NCI-H2029 (cell line): ENCODE measurements at places on chromosomes 7 and 10.

- no peak for DNase-seq
Measured at GRCh38 chr10:45495438-45496152, 121.6 kb downstream of the ALOX5 start.

GRCh38 chr7:157555313-157555712, 218.5 kb downstream of the DNAJB6 start:
- DNase-seq, result no peak

GRCh38 chr7:113774182-113774807, 144.5 kb downstream of the PPP1R3A start:
- DNase-seq, result no peak

DNA sequence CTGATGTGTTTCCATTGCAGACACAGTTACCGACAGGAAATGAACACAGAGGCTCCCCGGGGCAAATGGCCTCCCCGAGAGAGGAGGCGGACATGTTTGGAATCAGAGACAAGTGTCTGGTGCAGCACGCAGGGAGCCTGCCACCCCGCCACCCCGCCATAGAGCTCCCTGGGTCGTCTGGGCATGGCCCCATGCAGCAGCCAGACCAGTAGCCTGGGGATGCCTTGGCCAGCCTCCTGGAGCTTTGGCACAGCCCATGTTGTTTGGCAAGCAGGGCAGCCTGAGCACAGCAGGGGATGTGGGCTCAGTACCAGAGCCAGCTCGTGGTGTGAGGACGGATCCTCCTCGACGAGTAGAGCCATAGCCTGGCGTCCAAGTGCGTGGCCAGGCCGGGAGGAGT, 80.8 kb downstream of the NKX6-2 start:
- DNase-seq, result no peak

- no peak for DNase-seq
Measured at GRCh38 chr10:89343089-89343767, 15.4 kb downstream of the IFIT3 start.

GRCh38 chr7:85103962-85104361, 82.9 kb downstream of the SEMA3D start:
- no peak for DNase-seq

DNA sequence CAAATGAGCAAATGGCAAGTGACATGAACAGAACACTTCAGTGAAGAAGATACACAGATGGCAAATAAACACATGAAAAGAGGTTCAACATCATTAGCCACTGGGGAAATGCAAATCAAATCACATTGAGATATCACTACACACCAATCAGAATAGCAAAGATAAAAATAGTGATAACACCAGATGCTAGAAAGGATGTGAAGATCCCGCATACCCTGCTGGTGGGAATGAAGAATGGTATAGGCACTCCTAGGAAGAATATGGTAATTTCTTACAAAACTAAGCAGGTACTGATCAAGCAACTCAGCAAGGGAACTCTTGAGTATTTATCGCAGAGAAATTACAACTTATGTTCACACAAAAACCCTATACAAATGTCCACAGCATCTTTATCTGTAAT, 11.2 kb downstream of the LAMB4 start:
- DNase-seq, result no peak

DNA sequence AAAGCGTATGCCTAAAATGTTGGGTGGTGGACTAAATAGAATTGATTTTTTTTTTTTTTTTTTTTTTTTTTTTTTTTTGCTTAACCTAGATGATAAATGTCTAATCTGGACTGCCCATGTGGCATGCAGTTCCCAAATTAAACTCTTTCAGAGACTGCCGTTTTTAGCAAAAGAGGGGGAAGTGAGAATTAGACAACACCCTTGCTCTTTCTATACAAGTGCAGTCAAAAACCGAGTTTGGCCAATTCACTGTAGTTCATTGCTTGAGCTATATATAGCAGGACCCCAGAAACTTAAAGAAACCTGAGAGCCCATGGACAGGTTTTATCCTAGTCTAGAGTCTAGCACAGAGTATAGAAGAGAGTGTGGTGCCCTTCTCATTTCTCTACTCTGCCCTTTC, 141.9 kb downstream of the GRM3 start:
- no peak for DNase-seq

DNA sequence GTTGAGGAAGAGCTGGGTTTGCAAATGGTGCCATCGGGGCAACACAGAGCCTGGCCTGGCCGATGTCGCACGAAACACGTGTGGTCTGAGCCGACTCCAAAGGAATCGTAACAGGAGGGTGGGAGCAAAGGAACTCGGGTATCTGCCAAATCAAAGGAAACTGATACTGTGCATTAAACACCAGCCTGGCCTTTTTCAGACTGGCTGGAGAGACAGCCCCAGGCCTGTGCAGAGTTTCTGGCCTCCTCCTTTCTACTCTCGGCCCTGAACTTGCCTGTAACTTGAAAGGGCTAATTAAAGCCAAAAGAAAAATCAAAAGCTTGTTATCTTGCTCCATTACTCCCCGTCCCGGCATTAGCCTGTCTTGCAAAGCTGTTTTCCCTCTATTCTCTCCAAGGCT, 71.4 kb downstream of the PLXNA4 start:
- no peak for DNase-seq

GRCh38 chr7:149489391-149490024, 8.1 kb downstream of the ZNF746 start:
- DNase-seq, result no peak

- no peak for DNase-seq
Measured at GRCh38 chr10:29276251-29276850, 12.5 kb upstream of the LYZL1 start.

DNA sequence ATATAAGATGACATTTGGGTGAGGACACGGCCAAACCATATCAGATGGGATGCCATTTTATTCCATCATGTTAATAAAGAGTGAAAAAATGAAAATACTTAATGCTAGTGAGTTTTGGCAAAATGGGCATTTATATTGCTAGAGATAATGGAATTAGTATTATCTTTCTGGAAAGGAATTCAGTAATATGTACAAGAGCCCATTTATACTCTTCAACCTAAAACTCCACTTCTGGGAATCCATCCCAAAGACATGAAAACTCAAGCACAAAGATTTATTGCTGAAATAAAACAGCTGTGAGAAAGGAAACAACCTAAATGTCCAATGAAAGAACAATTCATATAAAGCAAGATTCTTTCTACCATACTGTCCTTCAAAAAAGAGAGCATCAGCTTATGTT, 96.0 kb upstream of the TMEM168 start:
- DNase-seq, result no peak

GRCh38 chr10:93542358-93542791, 24.1 kb upstream of the FFAR4 start:
- DNase-seq, result peak; percentile 37

DNA sequence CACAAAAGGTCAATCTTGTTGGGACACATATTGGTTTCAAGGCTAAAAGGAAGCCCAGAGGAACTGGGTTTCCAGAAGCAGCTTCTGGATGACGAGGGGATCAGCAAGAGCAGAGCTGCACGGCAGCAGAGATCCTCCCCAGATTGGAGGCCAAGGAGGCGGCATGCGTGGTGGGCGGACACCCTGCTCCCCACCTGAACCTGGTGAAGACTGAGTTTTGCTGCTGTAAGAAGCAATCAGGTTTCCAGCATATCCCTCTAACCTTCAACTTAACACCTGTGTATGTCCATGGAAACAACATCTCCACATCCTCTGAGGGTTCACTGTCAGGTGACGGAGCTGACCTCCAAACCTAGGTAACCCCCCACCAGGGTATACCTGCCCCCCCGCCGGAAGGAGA, 35.1 kb downstream of the SLIT1 start:
- no peak for DNase-seq

DNA sequence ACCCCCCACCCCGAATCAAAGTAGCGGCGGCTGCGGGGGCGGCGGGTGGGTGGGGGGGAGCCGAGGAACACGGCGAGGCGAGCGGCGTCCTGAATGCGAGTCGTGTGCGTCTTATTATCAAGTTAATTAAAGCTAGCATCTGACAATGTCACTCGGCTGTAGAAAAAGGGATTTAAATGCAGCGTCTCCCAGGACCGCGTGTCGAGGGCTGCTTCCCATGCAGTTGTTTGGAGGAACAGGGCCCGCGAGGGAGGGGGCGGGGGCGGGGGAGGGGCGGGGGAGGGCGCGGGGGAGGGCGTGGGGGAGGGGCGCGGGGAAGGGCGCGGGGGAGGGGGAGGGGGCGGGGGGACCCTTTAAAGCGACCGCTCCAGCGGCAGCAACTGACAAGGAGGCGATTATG, 2.7 kb upstream of the UNCX start:
- DNase-seq, result no peak

DNA sequence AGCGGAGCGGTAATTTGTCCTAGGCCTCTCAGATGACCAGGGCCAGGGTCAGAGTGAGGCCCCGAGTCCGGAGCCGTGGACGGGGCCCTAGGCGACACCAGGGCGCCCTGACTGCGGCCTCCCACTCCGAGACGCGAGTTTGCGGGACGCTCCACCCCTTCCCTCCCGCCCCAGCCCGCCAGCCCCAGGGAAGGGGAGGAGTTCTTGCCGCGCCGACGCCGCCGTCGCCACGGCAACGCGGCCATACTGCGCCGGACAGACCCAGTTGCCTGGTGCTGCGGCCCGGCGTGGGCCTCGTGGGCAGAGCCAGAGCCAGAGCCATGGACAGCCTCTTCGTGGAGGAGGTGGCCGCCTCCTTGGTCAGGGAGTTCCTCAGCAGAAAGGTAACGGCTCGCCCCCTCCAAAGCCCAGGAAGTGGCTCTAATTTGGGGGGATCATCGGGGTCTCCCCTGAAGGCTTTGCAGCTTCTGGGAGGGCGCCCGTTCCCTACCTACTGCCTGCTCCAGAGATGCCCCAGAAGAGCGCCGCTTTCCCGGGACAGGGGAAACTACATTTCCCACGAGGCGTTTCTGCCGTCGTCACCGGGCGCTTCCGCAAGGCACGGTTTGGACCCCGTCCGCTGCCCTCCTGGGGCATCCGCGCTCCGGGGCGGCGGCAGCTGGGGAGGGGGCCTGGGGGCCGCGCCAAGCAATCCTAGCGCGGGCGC, at the start of gene MINDY4:
TSS of gene MINDY4 (plus strand) at position 244 of the 706 bp plus-strand sequence. CDS start at position 321, 77 bp downstream.
- peak; percentile 62 for DNase-seq

- DNase-seq, result no peak
Measured at GRCh38 chr7:12809476-12809875, 122.0 kb downstream of the ARL4A start.

DNA sequence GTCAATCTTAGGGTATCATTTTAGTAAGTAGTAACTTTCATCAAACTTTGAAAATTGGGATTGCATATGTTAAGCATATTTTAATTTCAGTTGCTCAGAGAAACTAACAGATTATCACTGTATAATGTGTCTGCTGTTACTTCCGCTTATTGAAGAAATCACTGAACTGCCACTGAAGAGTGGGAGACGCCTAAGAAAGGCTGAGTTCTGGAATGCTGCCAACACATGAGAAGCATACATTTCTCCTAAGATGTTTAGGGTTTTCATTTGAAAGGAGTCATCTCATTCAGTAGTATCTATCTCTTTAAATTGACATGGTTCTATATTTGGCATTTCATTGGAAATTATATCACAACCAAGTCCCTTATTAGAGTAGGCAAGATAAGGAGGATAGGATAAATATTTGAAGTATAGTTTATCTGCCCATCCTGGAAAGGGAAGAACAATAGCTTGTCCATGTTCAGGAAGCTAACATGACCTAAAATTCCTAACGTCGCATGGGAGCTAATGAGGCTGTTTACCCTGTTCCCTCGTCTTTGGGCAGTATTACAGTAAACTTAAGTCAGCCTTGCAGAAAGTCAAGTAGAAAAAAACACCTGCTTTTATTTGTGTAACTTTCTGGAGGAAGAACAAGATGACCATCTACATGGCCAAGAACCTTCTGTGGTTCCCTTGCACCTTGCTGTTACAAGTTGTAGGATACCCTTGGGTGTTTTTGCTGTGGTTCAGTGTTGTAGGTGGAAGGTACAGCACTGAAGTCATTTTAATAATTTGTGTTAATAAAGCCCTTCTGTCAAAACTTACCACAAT, 67.3 kb downstream of the NHLRC2 start:
- DNase-seq, result no peak

DNA sequence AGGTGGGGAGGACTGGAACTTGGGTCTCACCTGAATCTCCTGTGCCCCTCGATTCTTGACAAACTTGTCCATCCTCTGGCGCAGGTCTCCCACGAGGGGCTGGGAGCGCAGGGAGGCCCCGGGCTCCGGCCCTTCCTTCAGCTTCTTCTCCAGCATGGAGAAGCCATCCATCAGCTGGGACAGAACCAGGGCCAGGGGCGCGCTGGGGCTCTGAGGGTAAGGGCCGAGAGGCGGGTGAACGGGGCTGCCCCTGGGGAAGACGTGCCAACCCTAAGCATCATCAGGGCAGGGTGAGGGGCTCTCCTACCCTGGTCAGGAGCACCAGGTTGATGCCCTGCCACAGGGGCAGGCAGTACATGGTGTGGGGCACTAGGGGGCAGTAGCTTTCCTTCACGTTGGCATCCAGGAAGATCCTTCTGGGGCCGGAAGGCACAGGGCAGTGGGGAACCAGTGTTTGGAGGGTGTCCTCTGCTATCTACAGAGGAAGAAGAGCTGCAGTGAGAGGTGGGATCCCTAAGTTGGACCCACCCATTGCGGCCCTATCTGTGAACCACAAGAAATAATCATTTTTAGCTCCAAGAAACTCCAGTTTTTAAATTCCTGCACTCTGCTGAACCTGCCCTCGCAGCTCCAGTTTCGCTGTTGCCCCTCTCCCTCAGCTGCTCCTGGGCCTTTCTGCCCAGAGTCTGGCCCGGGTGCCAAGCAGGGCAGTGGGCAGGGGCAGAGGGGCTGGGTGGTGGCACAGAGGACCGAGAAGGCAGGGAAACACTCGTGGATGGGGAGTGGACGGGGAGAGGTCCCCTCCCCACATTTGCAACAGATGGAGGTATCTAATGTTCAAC, 10.8 kb upstream of the PYROXD2 start:
- DNase-seq, result no peak

DNA sequence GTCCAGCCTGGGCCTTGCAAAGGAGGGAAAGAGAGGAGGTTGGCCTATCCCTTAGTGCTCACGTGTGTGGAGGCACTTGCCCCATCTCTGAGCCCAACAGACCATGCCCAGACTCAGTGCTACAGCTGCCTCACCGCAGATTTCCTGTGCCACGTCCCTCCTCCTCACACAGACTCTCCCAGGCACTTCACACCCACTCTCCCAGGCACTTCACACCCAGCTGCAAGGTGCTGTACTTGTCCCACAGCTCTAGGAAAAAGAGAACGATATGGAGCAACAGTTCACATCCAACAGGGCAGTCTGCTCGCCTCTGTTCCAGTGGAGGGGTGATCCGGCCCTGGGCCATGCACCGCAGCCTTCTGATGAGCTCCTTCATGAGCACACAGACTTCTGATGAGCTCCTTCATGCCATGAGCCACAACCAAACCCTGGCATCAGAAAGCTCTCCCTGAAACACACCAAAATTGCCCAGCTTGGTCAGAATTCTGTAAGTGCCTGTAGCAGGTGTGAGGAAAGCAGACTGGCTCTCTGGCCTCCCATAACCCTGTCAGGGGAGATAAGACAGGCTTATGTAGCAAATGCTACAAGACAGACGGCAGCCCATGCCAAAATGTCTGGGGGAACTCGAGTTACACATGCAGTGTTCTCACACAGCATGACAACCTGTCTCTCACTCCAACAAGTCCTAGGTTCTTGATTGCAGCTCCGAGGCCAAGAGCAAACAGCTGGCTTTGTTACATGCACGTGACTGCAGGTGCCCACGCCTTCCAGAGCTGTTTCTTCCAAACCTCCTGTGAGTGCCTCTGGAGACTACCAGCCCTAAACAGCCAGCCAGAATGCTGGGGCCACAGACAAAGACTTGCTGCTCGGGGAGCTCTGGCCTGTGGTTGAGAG, 348.5 kb downstream of the GRID1 start:
- DNase-seq, result peak; percentile 46

- DNase-seq, result no peak
Measured at GRCh38 chr7:158495216-158495615, 92.4 kb downstream of the PTPRN2 start.
